Activated T-cell treated with anti-CD3 and anti-CD28 coated beads, Interleukin-2, amount 50 U/mL, for 1 hour (primary cell): ENCODE measurements at places on chromosomes 16 and 17.

GRCh38 chr16:19094542-19095365, 19.0 kb upstream of the ITPRIPL2 start:
- no peak for DNase-seq

DNA sequence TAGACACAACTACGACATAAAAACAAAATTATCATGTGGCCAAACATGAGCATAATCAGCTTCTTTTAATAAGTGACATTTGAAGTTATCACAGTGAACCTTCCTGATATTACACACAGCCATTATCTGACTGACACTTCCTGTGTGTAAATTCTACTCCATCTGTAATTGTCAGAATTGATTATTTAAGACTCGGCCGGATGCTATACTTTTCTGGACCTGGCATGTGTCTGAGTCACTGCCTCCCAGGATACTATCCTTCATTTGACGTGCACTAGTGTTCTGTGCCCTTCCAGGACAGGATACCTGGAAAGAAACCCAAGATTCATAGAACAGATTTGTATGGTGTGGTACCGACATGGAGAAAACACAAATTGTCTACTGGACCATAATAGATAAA, 242.0 kb downstream of the HS3ST3A1 start:
- DNase-seq: no peak

DNA sequence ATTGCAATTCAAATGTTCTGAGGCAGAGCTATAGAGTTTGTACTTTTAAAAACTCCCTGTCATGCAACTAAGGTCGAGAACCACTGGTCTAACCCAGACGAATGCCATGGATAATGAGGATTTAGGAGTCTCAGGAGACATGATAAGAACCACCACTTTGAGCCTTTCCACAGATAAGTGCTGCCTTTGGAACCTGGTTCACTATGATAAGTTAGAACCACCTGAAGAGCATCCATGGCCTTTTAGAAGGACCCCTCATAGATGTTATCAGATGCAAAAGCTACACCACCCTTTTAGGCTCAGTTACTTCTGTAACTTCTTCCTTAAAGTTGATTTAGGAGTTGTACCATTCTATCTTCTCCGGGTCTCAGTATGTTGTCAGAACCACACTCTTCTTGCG, 350.6 kb upstream of the CCL2 start:
- DNase-seq: no peak

DNA sequence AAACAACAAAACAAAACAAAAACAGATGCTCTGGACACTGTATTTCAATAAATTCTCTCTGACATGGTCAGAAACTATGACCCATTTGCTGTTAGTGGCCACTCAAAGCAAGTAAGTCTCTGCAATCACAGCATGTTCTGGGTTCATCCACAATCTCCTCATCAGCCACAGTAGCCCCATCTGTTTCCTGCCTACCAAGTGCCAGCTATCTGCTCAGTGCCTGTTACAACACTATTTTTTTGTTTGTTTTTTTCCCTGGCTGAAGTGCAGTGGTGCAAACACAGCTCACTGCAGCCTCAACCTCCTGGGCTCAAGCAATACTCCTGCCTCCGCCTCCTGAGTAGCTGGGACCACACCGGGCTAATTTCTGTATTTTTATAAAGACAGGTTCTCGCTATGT, 137.9 kb downstream of the SOX9 start:
- DNase-seq: no peak

DNA sequence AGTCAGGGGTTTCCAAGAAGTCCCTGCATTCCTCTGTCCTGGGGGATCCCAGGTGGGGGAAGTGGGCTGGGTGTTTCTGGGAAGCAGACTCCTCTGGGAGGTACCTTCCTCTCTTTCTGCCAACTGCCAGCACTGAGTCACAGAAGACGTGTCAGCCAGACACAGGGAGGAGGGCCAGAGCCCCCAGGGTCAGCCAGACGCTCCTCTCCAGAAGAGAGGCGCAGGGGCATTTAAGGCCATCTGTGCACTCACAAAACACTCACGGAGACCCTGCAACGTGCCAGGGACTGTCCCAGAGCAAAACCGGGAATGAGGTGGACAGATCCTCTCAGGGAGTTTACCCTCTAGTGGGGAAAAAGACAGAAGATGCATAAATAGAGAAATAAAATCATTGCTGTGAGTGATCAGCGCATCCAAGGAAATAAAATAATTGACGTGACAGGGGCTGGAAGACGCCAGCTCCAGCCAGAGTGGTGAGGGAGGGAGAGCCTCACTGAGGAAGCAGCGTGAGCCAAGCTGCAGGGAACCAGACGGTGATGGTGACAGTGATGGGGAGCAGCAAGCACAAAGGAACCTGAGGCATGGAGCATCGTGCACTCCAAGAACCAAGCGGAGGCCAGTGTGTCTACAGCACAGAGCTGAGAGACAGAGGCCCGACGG, 105.4 kb downstream of the ZNF423 start:
- no peak for DNase-seq

DNA sequence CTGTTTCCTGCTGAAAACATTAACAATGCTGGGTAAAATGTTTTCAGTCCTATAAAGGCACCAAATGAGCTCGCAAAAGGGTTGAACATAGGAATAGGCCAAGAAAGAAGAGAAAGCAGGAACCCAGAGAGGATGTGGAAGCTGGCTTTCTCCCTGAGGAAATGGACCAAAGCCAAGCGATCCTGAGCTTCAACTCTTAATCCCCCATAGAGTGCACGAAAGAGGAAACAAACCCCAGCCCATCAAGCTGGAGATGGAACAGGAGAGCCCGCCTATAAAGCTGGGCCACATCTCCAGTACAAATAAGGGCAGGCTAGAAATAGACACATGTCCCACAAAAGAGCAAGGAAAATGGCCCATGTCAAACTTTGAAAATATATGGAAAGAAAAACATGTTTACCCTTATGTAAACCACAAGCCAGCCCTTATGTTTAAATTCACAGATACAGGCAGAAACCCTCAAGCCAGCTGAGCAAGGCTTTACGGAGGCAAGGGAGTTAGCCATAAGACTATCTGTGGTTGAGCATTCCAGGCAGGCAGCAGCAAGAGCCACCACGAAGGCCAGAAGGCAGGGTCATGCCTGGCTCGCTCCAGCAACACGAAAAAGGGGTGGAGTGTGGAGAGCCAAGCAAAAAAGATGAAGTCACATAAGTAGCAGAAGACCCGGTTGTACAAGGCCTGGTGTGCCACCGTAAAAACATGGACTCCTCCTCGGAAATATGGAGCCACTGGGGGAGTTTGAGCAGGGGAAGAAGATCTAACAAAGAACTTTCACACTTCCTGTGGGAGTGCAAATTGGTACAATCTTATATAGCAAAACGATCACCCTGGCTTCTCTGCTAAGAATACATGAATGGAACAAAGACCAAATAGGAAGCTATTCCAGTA, 27.8 kb downstream of the COPRS start:
- no peak for DNase-seq

GRCh38 chr16:82160226-82160625, 9.8 kb downstream of the MPHOSPH6 start:
- no peak for DNase-seq

DNA sequence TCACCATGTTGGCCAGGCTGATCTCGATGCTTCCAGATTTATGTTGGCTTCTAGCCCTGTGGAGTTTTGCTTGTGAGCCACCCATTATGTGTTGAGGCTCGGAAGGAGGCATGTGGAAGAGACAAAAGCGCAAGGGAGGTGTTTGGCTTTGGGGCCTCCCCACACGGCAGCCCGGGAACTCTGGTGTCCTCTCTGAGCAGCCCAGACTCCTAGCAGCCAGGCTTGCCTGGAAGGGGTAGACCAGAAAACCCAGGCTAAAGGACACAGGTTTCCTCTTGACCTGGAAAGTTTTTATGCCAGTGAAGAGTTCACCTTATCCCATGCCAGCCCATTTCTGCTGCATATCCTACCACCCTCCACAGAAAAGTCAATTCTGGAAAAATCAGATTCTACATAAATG, 21.0 kb downstream of the SDR42E2 start:
- no peak for DNase-seq

DNA sequence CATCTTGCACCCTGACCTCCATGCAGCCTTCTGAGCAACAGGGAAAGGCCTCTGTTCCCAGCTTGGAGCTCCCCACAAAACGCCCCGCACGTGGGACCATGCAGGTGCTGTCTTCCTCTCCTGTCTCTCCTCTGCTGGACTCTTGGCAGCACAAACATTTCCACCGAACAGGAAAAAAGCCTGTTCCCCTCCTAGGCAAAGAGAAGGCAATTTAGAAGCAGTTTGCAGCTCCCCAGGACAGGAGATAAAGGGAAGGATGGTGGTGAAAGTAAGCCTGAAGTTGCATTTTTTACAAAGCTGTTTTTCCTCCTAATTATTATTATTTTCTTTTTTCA, 7.7 kb upstream of the CIBAR2 start:
- DNase-seq: no peak

DNA sequence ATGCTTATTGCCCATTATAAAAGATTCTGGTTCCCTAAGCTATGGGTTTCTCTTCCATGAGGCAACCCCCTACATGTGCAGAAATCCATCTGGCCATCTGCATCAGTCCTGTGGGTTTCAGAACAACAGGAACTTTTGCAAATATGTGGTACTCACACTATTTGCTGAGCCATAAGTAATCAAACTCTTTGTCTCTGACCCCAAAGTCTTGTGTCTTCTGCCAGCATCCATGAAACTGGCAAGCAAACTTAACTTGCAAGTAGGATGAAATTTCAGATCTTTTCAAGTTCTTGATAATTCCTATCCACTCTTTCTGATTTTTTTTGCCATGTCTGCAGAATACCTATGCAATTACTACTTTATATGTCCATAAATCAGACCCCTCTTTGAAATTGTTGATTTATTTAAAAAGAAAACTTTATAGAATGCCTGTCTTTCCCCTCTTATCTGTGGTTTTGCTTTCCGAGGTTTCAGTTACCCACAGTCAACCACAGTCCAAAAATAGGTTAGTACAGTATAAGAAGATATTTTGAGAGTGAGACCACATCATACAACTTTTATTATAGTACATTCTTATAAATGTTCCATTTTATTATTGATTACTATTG, 158.4 kb upstream of the IRX3 start:
- no peak for DNase-seq

GRCh38 chr16:64864232-64864809, 257.5 kb downstream of the CDH11 start:
- no peak for DNase-seq

GRCh38 chr17:30556374-30557332, 79.4 kb downstream of the GOSR1 start:
- no peak for DNase-seq

DNA sequence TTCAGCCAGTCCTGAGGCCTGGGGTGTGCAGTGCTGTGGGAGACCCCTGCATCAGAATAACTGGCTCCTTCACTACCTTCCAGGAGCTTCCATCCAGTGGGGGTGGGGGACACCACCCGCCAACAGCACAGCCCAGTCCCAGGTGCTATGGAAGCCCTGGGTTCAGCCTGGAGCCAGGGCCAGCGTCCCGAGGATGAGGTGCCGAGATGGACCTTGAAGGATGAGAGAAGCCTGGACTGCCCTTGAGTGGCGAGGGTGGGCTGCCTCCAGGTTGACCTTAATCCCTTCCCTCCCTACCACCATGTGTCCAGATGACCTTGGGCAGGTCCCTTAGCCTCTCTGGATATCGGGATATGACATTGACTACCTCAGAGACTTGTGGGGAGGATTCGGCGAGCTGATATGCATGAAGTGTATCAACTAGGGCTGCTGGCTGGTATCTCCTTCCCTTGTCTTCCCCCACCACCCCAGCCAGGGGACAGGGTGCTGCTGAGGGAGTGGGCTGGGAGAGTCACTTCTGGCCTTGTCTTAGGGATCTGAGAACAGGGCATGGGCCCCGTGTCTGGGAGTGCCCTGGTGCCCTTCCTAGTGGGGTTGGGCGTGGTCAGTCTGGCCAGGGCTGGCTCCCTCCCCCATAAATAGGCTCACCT, 14.2 kb upstream of the LASP1NB start:
- peak; percentile 15 for DNase-seq

DNA sequence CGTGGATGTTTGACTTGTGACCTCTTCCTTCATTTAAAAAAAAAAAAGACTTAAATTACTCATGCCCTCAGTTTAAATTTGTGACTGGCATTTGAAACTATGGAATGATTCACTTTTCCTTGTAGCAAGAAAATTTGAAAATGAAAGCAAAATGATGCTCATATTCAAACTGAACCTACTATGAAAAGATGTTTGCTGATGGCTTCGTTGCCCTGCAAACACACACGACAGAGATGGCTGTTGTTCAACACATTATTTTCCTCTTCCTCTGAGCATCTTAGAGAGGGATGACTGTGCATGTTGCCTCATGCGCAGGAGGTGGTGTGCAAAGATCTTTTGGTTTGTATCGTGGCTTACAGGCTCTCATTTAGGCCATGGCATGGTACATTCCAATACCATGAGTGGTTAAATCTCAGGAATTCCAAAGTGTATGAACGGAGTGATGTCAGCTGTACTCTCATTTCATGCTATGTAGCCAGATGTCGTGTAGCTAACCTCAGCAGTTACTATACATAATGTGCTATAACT, 164.5 kb downstream of the PRKCA start:
- no peak for DNase-seq

DNA sequence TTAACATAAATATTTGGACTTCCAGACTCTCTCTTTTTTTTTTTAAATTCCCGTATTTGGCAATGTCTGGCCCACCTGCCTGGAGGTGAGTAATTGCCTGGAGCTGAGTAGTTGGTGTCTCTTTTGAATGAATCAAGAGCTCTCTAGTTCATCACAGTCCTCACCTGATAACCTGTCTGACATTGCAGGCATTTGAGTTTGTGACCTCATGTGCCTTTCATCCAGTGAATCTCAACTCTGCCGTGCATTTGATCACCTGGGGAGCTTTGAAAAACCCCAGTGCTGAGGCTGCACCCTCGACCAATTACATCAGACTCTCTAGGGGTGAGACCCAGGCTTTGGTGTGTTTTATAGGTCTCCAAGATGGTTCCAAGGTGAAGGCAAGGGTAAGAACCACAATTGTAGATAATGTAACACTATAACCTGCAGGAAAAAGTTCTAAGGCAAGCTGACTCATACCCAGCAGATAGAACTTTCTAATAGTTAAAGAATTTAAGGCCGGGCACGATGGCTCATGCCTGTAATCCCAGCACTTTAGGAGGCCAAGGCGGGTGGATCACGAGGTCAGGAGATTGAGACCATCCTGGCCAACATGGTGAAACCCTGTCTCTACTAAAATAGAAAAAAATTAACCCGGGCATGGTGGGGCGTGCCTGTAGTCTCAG, 24.5 kb upstream of the HS3ST2 start:
- no peak for DNase-seq

GRCh38 chr16:4537376-4538343, 913 bp downstream of the CDIP1 start:
- no peak for DNase-seq

GRCh38 chr16:396199-396598, 800 bp upstream of the NME4 start:
- no peak for DNase-seq

DNA sequence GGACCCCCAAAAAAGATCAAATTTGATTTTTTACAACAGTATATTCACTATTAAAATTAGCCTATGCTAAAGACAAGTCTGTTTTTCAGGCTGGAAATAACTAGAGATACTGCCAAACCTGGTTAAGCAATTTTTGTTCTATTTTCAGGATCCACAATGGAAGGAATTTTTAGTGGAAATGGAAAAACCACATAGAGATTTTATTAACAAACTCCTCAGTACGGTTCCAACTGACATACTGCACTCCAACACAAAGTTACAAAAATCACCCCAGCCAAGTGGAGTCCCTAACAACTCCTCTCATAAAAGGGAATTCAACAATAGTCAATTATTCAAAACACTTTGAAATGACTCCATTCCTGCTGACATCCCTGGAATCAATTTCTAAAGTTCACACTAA, 101.6 kb upstream of the TOB1 start:
- DNase-seq: no peak

- no peak for DNase-seq
These were observed 430.4 kb downstream of the HAPSTR1 start for GRCh38 chr16:9521749-9522370.

GRCh38 chr17:17313350-17313991, 10.3 kb downstream of the NT5M start:
- DNase-seq: peak; percentile 73
